Stimulated activated CD8-positive, alpha-beta memory T cell treated with anti-CD3 and anti-CD28 coated beads, Interleukin-7, amount 100 ng/mL, for 48 hours (primary cell): ENCODE measurements at places on chromosomes 3 and 15.

GRCh38 chr3:12393894-12394293, 90.4 kb upstream of the TSEN2 start:
- no peak for DNase-seq

- no peak for DNase-seq
Observed at GRCh38 chr15:58441376-58442070, 9.7 kb downstream of the LIPC start.

DNA sequence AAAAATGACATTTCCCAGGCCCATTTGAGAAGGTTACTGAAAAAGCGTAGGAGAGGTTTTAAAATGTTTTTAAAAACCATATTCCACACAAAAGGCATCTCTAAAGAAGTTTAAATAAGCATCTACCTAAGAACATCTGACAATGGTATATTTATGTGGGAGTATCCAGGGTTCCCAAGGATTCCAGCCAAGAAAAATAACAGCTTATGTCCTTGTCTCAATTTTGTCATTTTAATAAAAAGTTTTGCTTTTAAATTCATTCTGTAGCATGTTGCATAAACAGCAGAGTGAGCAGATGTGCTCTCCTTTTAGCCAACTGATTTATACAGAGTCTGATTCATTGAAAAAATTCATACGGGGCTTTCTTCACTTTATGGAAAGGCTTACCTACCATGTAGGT, 129.9 kb downstream of the LRRC3B start:
- DNase-seq: no peak

DNA sequence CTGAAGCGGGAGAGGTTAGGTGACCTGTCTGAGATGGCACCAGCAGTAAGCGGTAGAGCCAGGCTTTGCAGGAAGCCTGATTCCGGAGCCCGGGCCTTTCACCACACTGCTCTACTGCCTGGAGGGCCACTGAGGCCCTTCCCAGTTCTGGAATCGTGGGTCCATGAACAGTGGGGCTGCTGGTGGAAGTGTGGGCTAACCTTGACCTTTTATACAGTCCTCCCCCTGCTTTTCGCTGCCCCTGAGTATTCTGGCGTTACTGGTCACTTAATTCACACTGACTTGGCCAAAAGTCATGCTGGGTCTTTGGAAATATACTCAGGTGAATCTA, 2.6 kb upstream of the ABTB1 start:
- DNase-seq: no peak

DNA sequence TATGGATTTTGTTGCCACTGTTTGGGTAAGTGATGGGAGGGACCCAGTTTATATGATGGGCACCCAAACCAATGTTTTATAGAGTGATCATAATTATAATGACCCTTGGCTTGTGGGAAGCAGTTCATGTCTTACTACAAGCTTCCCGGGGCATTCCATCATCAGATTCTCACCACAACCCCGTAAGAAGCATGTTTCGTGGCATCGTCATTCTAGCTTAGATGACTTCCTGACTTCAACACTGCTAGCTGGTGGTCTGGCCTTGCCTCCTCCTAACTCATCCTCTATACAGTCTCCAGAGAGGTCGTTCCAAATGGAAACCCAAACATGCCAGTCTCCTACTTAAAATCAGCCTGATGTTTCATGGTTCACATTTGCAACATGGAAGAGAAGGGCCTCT, 226.9 kb downstream of the ADAMTS9 start:
- no peak for DNase-seq

GRCh38 chr3:153282355-153282754, 120.3 kb downstream of the RAP2B start:
- no peak for DNase-seq
